ENCODE measurements at places on chromosomes 4 and X.

DNA sequence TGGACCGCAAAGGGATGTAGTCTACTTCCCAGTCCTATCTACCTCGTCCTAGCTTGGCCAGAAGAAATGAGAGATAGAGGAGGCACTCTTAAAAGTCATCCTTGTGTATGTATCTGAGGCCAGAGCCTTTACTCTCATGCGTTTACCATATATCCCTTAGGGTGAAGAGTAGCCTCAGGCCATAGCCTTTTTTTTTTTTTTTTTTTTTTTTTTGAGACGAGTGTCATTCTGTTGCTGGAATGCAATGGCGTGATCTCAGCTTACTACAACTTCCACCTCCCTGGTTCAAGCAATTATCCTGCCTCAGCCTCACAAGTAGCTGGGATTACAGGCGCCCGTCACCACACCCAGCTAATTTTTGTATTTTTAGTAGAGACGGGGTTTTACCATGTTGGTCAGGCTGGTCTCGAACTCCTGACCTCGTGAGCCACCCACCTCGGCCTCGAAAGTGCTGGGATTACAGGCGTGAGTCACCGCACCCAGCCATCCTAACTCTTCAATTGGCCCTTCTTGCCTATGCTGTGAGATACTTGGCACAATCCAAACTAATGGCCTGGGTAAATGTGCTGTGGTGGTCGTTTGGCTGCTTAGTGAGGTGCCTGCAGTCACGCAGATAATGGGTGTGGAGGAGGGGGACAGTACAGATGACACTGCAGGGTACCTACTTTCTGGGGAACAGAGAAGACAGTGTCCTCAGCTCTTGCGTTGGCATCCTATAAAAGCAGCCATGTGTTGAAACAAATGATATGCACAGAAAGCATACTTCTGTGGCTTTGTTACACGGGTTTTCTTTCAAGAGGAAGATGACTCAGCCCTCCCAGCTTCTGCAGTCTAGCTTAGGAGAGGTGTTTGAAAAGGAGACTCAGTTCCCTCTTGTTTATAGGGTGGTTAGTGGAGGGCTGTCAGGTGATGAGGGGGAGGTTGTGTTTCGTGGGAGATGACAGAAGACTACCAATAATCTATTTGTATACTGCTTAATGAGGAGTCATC is 10.4 kb upstream of the DGAT2L6 start:
- DNase-seq, result no peak

- no peak for DNase-seq
These were observed 159.6 kb downstream of the SOWAHB start for GRCh38 chr4:76738086-76738931.

DNA sequence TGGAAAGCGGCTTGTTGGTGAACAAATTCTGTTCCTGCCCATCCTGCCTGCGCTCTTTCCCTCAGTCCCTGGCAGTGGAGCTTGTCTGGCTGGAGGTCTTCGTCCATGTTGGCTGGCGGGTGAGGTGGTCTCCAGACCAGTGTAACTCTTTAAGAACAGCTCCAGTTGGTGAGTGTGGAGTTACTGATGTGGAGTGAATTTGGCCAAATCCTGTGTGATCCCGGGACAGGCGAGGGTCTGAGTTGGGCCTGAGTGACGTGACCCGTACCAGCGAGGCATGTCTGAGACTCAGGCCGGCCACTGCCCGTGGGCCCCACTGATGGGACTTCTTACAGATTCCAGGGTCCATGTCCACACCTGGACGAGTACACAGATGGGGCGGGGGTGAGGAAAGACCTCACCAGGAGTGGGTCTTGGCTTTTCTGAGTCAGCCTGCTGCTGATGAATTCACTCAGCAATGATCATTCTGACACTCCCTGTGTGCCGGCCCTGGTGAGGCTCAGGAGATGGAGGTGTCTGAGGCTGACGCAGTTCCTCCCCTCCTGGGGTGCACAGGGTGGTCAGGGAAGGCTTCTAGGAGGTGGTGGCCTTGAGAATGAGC is 45.5 kb downstream of the PSAPL1 start:
- no peak for DNase-seq

- DNase-seq, result no peak
These were observed 2050.7 kb downstream of the ARAP2 start for GRCh38 chr4:34193451-34194154.

DNA sequence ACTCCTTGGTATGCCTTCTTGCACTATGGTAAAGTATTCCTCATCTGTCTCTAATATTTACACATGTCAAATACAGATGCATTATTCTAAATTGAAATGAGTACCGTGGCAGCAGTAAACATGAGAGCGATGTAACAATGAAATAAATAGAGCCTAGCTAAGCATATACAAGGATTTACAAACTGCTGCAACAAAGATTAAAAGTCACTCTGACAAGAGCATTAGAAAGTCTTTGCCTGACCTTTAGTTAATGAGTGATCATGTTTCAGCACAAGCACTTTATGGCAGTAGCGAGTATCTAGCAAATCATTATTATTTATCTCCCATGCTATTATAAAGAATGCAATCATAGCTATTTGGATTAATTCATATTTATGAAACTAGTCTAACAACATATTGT is 547.0 kb upstream of the NDST4 start:
- DNase-seq, result no peak

DNA sequence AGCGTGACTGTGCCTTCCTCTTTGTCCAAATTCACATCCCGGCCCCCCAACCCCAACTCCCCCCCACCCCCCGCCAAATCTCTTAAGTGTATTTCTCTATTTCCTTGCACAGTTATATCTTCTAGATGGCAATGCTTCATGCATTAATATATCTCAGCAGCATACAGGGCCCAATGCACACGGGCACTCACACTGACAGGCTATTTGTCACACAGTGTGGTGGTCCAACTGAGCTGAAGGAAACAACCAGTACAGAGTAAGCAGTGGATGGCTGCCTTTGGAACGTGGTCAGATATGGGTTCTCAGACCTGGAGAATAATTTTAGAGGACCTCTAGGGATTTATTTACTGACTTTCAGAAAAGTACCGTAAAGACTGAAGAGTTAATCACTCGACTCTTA is 681 bp downstream of the EXOC1 start:
- DNase-seq, result no peak

- no peak for DNase-seq
These were observed 279.1 kb upstream of the NRK start for GRCh38 chrX:105543283-105543682.

DNA sequence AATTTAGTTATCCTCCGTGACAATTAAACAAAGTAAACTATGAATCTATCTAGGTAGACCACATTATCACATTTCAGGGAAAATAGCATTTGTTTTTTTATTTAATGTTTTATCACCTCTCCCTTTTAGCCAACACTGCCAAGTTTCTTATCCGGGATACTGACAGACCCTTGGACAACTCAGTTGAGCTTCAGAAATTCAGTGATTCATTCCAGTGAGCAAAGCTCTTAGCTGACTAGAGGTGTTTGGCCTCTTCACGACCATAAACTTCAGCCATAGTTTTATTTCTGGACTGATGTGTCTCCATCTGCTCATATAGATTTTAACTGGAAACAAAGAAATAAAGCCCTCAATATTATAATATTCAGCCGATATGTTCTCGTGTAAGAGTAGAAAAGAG is 15.2 kb downstream of the SLITRK2 start:
- no peak for DNase-seq
